ENCODE measurements at places on chromosomes 7 and 10.
A peak's percentile ranks its signal among the peaks of the same experiment; 100 is the strongest.

GRCh38 chr10:84185526-84186175 lies 8.7 kb upstream of the CDHR1 start:
- peak; percentile 98 for DNase-seq

DNA sequence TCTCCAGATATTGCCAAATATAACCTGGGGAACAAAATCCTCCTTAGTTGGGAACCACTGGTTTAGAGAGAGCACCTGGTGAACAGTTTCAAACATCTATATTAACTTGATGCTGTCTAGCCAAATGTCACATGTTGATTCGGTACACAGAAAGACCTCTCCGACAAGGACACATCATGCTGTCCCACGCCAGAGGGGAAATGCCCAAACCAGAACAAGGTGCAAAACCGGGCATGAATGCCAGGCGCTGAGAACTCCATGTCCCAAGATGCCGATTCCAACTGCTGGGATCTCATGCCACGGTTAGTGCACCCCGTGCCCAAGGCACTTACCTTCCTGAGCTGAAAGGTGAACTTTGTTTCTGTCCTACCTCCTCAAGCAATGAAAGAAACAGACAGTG lies 100.8 kb downstream of the SFMBT2 start:
- DNase-seq: no peak

DNA sequence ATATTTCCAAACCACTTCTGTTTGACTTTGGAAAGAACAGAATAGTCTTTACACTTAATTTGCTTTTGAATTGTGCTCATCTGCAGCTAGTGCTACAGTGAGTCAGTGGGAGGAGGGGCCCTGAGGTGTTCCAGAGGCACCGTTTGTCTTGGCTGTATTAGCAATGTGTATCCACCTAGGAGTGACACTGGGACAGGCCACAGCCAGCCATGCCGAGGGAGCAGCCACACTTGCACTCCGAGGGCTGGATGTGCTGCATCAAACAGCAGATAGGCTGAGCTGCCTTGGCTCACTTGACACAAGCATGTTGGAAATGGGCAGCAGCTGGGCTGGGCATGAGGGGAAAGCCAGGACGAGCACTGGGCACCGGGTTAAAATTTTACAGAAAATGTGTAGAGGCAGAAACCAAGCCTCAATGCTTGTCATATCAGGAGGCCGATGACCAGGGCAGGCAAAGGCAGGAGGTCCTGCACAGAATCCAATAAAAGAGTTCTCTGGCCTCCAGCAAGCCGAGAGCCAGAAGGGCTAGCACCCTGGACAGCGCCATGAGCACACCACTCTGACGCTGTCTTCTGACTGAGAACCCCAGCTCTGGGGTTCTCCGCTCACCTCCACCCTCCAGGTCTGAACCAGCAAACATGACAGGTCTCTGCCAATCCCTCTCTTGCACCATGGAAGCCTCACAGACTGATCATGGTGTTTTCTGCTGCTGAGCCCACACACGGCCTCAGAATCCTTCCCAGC lies 163.3 kb downstream of the GRID1 start:
- no peak for DNase-seq

- no peak for DNase-seq
Observed at GRCh38 chr10:17227367-17228090, 512 bp upstream of the VIM start.

DNA sequence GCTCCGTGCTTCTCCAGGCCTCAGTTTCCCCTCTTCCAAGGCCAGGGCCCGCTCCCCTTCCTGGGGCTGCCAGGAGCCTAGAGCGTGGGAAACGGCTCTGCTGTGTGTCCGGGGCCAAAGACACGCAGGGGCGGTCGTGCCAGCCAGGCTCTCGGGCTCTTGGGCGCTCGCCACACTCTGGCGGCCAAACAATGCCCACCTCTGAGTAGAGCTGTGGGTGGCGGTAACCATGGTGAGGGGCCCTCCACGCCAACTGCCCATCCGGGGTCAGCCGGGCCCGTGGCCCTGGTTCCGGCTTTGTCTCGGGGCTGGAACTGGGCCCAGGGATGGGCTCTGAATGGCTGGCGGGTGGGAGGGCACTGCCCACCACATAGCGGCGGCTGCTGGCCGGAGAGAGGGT lies 16.0 kb downstream of the GRIFIN start:
- no peak for DNase-seq

GRCh38 chr10:121435099-121435875 lies 163.0 kb downstream of the FGFR2 start:
- DNase-seq: no peak

- DNase-seq: no peak
Observed at GRCh38 chr7:35420656-35421055, 166.8 kb upstream of the TBX20 start.

DNA sequence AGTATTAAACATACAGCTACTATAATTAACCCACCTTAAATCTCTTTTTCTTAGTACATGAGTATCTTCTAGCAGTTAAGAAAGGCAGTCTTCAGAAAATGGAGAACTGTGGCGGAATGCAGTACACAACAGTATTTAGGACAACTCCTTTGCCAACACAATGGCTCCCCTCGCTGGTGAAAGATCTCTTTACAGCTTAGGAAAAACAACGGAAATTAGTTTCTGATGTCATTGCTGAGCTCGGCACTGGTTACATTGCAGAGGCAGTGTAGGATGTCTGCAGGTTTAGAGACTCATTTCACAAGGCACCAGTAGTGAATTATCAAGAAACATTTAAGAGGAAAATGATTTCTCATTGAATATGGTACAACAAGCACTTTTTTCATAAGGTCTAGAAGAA lies 43.4 kb downstream of the GLRX3 start:
- peak; percentile 51 for DNase-seq

GRCh38 chr7:519484-520390 lies at the start of gene PDGFA:
Gene PDGFA (minus strand): TSS chr7:519846. CDS start chr7:519001, 845 bp downstream.
- DNase-seq: peak; percentile 19

DNA sequence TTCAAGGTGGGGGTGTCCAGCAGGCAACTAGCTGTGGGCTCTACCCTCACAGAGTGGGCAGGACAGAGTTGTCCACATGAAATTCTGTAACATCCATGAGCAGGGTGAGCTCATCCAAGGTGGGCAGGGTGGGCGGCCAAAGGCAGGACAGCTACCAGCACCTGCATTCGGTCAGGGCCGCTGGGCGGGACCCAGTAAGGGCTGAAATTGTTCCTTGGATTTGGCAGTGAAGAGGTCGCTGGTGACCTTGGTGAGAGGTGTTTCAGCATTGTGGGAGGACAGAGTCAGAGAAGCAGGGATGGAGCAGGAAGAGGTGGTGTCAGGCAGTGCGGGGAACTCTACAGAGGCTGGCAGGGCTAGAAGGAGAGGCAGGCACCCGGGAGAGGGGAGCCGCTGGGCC lies 23.9 kb downstream of the ADCYAP1R1 start:
- no peak for DNase-seq

DNA sequence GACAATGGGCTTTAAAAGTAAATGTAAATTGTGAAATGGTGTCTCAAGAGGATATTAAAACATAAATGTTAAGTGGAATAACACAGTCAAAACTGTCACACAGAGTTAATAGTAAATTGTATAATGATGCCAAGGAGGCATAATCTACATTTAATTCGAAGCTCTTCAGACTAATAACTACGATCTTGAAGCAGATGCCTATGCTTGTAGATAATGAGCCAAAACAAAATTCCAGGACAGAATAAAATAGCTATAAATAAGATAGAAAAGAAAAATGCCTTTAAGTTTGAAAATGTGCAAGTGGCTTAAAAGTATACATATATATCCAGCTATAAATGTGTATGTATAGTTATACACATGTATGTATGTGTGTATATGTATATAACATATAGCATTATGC lies 17.5 kb downstream of the TWIST1 start:
- no peak for DNase-seq

DNA sequence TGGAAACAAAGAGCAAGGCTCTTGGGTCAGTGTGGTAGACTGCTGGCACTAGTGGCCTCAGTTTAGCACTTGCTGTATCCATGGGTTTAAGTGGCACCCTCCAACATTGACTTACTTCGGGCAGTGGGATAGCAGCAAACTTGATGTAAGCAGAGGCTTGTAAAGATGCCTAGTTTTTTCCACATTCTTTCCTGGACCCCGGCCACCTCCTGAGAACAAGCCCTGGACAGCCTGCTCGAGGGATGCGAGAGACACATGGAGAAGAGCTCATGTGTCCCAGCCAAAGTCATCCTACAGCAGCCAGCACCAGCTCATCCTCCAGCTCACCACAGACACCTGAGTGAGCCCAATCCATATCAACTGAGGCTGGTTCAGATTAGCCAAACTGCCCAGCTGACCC lies 142.7 kb upstream of the PCBD1 start:
- DNase-seq: no peak

DNA sequence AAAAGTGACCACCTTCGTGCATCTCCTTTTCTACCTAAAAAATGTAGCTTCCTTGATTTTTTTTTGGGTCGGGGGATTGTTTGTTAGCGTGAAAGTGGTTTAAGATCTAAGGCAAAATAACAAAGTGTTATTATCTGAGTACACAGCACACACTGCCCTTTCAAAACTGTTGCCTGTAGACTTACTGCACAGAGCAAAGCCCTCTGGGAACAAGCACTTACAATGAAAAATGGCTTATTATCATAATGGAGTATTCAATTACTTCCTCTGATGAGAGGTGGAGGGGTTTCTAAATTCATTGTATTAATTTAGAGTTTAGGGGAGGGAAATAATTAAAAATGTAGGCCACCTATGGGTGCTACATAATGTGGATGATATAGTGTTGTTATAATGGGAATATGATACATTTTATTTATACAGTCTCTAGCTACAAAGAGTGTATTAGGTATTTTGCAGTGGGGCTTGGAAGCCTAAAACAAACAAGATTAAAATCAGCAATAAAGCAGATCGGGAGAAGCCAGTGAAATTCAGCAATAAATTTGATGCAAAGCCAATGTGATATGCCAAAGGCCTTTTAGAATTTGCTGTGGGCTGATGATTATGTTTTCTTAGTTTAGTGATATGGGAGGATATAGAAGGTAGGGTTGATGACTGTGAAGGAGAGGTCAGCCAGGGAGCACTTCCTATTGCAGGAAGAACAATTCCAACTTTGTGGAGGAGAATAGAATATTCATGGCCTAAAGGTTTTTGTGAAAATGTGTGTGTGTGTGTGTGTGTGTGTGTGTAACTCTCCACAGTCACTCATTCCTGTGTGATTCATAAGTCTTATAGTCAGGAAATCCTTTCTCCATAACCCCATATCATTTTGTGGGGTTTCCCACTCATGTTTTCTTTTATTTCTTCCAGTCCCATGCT lies 17.7 kb upstream of the EXOC4 start:
- no peak for DNase-seq

DNA sequence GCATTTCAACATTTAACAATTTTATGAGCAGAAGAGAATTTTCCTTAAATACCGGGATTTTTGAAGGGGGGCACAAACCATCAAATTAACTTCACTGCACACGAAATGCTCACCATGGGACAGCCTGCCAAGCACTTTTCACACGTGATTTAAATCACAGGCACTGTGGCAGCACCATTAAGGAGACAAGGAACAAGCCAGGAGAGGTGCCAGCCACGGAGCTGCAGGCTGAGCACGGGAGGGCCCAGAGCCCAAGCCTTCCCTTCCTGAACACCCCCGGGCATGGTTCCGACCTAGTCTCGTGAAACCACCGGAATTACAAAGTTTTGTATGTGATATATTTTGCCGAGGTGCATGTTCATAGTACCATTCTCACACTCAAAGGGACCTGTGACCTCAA lies 13.4 kb downstream of the PITRM1 start:
- DNase-seq: no peak

- DNase-seq: peak; percentile 78
Observed at GRCh38 chr7:113100121-113100603, 13.5 kb upstream of the GPR85 start.

DNA sequence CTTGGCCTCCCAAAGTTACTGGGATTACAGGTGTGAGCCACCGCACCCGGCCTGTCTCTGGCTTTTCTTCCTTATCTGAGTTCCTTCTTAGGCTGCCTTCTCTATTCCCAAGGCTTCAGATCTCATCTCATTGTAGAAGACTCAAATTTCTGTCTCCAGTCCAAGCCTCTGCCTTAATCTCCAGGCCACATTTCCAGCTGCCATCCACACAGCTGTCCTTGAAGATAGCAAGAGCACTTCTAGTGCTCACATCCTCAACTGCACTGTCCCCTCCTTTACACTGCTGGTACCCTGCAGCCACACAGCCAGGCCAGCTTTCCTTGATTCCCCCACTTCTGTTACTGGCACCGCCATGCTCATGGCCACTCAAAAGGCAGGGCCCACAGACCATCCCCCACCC lies 35.6 kb downstream of the POLL start:
- no peak for DNase-seq

GRCh38 chr7:34991938-34992840 lies 45.1 kb downstream of the DPY19L1 start:
- DNase-seq: no peak

DNA sequence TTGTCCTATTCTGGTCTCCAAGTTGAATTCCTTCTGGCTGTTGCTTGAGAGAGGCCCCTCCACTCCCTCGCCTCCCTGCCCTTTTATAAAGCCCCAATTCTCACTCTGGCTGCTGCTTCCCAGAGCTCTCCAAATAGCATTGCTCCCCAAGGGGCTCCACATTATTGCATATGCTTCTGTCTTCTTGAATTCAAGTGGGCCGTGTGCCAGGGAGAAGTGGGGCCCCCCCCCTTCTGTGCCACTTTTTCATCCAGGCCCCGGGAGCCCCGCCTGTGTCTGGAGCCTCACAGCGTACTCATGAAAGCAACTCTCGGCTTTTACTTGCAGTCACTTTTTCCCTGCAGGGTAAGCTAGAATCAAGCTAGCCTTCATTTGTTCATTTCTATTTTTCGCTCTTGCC lies 265.1 kb downstream of the CCSER2 start:
- DNase-seq: no peak

- no peak for DNase-seq
Observed at GRCh38 chr7:78350391-78350790, 551.8 kb downstream of the PHTF2 start.

DNA sequence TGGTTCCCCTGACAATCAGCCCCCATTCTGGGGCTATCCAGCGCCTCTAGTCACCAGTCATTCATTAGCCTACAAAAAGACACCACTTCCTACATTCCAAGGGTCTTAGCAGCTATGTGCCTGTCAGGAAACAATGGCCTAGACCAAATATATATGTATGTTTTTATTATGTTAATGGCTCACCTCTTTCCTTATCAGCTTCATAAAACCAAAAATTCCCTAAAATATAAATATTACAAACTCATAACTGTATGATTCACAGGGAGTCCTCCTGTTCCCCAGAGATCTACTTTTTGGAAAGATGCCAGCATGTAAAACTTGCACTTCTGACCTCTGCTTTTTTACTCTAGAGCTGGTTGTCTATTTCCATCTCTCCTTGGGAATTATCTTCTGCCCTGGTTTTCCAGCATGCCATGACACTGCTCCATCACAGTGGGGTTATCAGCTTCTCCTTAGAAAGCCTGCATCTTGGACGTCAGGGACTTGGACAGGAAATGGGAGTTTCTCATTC lies 79.2 kb downstream of the ABCA13 start:
- DNase-seq: no peak

Measured in NCI-H82 (cell line).